ENCODE measurements at places on chromosomes 13 and 19.

DNA sequence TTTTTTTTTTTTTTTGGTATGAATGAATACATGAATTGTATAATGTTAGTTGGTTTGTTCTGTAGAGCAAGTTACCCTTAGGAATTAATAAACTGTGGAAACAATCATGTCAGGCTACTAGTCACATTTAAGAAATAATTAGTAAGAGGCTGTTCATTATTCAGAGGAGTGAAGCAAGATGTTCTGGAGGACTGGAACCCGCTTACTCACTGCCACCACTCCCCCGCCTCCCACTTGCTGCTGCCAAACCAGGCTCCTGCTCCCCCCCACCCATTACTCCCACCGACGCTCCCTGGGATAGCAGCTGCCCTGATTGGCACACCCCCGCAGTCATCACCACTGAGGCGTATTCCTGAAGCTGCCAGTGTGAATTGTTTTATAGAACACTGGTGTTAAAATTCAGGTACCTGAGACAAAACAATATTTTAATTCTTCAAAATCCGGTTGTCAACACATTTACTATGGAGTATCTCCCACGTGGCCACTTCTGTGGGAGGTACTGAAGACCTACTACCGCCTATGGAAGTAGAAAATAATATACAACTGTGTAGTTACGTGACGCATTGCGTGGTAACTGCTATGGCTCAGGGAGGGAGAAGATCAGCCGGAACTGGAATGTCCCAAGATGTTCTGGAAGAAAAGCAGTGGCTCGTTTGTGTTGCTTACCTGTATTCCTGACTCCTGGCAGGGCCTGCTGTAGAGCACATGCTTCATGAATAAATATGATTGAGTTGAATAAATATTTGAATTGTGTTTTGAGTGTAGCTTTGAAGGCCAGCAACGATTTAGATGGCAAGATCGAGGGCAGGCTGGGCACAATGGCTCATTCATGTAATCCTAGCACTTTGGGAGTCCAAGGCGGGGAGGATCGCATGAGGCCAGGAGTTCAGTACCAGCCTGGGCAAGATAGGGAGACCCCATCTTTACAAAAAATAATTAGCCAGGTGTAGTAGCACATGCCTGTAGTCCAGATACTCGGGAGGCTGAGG is 1.7 kb downstream of the DPY19L3 start:
- DNase-seq = no peak

DNA sequence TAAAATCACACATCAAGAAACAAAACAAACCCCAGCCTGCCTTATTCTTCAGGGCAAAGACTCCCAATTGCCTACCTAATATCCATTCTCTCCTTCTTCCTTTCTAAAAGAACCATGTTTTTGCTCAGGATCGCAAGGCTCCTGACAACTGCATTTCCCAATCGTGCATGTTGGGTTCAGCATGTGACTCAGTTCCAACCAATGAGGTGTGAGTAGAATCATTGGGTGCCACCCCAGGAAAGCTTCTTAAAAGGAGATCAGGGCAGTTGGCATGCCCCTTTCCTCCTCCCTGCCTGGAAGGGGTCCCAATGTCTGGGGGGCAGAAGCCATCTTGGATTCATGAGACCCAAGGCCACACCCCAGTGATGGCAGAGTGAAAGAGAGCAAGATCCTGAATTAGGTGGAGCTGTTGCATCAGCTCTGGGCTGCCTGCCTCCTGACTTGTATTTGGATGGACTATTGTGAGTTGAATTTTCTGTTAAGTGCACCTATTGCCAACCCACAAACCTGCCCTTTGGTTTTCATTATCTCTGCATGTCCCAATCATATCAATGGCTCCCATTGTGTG is 26.0 kb upstream of the UBAC2 start:
- DNase-seq = no peak

GRCh38 chr13:35309706-35310105 is 166.8 kb downstream of the MAB21L1 start:
- no peak for DNase-seq

DNA sequence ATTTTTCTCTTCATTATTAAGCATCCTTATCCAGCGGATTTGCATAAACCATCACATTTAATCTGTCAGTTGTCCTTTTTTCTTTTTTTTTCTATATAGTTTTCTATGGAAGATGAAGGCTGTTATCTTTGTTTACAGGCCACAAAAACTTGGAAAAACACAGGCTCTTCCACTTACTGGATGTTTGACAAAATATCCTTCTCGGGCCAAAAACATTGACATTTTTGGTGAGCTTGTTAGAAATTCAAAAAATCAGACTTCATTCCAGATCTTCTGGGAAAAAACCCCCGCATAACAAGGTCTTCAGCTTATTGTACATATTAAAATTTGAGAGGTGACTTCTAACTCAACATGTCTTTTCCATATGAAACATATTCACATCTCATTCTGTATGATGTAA is 13.8 kb downstream of the ZNF93 start:
- DNase-seq = no peak

GRCh38 chr13:94209117-94209516 is 270.4 kb downstream of the DCT start:
- DNase-seq = no peak
